NCI-H446 (cell line): ENCODE measurements at places on chromosomes 12 and 14.

GRCh38 chr14:29166507-29166906 is 399.9 kb downstream of the FOXG1 start:
- no peak for DNase-seq

DNA sequence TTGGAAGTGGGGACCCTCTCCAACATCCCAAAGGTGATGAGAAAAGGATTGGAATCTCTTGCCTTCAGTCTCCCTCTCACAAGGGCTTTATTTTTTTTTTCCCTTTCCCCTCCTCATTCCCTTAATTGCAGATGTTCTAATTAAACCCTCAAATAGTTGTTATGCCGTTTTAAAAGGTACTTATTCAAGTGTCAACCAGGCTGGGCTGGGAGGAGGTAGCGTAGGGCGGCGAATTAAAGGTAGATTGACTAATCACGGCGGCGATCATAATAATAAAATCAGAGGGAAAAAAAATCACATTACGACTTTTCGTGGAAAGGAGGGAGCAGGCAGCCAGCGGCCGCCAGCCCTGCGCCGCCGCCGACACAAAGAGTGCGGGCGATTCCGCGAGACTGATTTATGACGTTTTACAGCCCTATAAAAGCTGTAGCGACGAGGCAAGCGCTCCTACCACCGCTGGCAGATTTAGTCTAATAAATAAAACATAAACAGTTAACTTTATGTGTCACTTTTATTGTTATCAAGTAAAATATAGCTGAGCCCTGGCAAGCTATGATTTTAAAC is 1.7 kb upstream of the HOXC4 start:
- DNase-seq, result no peak

DNA sequence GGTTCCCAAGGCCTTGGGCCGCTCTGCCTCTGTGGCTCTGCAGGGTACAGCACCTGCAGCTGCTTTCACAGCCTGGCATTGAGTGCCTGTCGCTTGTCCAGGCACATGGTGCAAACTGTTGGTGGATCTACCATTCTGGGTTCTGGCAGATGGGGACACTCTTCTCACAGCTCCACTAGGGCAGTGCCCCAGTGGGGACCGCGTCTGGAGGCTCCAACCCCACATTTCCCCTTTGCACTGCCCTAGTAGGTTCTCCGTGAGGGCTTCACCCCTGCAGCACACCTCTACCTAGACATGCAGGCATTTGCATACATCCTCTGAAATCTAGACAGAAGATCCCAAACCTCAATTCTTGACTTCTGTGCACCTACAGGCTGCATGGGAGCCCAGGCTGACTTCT is 19.2 kb upstream of the ASPG start:
- no peak for DNase-seq

GRCh38 chr14:55911776-55912175 is 206.4 kb upstream of the PELI2 start:
- DNase-seq, result no peak

DNA sequence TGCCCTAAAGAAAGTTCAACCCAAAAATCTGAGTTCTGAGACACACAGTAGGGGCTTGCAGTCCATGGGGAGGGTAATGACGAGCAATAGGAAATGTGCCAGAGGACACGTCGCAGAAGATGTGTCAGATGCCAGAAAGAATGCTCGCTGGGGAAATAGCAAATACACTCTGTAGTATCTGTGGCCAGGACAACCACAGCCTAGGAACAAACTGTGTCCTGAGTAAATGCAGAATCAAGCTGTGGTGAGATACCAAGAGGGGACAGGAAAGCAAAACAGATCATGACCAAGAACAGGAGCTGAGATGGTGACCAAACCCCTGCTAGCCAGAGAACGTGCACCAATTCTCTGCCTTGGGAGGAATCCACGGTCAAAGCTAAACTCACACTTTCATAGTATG is 9.1 kb downstream of the CRACR2A start:
- no peak for DNase-seq

GRCh38 chr14:73393375-73393774 is 65.0 kb downstream of the NUMB start:
- DNase-seq, result no peak

DNA sequence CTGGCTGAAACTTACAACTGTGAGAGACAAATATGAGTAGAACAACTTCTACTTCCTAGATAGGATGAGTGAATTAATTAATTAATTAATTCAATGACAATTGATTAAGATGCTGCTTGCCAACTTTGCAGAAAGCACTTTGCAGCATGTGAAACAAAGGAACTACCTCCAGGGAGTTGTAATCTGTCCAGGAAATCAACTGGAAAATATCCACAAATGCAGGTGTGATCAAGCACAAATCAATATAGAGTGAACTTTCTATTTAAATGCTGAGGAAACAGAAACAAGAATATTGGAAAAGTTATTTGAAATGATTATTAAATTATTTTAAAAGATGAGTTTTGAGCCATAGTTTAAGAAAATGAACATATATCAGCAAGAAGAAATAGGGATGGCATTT is 163.9 kb upstream of the ARID2 start:
- DNase-seq, result no peak

- no peak for DNase-seq
Measured at GRCh38 chr14:69796797-69797500, at the start of gene SLC10A1. SLC10A1 (minus strand) TSS chr14:69797241; CDS start chr14:69797155, 86 bp downstream.

DNA sequence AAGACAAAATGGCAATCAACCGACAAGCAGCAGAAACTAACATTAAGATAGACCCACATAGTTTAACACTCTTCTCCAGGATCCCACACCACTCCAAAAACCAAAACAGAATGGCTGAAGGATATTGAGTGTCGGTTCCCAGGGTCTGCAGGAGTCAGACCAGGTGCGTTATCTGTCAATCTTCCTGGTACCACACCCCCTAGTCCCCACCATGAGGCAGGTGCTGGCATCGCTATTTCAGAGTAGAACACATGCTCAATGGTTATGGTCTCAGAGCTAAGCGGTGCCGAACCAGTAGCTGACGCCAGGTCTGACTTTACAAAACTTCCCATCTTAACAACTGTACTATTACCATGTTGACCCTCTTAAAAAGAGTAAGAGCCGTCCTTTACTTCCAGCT is 10.2 kb downstream of the STX2 start:
- no peak for DNase-seq

DNA sequence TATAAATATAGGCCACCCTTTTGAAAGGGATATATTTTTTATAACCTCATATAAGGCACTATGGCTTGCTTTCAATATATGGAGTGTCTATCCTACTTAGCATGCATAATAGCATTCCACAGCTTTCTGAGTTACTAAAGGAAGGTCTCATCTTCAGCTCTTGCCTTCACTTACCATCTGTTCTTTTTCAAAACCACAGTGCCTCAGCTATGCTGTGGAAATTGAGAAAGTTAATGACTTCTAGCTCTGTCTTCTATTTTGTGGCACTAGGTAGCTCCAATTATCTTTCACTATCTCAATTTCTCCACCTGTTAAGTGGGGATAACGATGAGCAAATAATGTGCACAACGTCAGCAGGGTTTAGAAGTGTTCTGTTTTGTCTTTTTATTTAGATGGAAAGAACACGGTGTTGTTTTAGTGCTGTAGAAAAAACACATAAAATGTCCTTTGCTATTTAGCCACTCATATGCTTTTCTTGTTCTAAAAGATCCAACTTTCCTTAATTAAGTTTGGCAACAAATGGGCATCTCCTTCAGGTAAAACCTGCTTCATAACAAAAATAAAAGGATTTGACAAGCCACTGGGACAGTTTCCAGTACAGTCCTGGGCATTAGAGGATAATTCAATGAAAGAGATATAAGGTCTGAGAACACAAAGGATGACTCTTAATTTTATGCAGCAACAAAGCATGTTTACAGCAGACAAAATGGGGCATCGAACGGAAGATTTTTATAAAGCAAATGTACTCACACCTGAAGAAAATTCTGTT is 462.0 kb upstream of the SYT1 start:
- DNase-seq, result no peak

- no peak for DNase-seq
Measured at GRCh38 chr12:123655420-123655819, 15.5 kb upstream of the TCTN2 start.

- DNase-seq, result no peak
Measured at GRCh38 chr12:42196723-42197603, 41.1 kb downstream of the YAF2 start.

- no peak for DNase-seq
Measured at GRCh38 chr12:2288875-2289274, 236.1 kb downstream of the CACNA1C start.

DNA sequence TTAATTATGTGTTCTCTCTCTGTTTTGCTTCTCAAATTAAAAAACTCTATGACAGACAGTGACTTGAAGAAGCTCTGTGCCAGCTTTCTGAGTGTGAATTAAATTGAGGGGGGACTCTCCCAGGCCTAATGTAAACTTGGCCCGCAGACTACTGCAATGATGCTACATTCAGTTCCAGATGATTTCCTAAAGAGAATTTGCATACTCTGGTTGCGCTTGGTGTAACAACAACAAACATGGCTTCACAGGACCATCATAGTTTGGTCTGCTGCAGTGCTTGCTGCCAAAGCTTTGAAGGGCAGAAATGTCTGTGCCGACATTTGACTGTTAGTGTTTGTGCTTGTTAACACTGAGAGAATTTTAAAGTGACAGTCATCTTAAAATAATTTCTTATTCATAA is 25.0 kb downstream of the CFAP54 start:
- DNase-seq, result peak; percentile 3

DNA sequence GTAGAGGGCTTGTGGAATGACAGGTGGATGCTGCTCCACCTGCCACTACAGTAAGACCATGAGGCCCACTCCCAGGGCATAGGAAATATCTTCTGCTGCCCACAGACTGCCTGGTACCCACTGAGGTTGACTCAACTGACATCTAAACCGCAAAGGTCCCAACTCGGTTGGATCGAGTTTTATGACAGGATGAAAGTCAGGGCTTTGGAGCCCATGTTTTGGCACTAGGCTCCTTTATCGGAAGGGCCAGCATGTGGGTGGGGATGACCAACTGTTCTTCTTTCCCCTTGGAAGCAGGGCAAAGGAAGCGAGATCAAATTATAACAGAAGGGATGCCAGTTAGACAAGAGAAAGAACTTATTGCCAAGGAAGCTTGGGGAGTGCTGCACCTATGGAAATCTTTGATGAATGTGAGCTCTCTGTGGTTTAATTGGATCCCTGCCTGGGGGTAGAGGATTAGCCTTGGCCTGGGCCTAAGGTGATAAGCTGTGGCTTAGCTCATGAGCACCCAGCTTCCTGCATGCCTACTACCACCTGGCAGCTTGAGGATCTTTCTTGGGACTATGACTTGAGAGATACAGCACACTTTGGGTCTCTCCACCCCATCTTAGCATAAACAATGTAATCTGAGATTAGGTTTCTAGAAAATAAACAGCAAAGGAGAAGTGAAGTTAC is 121.8 kb downstream of the KCNA5 start:
- DNase-seq, result no peak

DNA sequence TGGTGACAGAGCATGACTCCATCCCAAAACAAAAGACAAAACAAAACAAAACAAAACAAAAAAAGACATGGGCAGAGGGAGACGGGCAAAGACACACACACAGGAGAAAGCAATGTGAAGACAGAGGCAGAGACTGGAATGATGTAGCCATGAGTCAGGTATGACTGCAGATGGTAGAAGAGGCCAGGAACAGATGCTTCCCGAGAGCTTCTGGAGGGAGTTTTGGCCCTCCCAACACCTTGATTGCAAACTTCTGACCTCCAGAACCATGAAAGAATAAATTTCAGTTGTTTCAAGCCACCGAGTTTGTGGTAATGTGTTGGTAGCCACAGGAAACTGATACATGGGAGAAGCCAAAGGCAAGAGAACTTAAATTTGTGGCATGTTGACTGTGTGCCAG is 27.1 kb downstream of the VWF start:
- no peak for DNase-seq

GRCh38 chr12:114245555-114245954 is 160.4 kb downstream of the TBX5 start:
- DNase-seq, result no peak

- peak; percentile 63 for DNase-seq
Measured at GRCh38 chr14:24307575-24308341, at the start of gene CIDEB. CIDEB (minus strand) TSS chr14:24307977; CDS start chr14:24307858, 119 bp downstream.

DNA sequence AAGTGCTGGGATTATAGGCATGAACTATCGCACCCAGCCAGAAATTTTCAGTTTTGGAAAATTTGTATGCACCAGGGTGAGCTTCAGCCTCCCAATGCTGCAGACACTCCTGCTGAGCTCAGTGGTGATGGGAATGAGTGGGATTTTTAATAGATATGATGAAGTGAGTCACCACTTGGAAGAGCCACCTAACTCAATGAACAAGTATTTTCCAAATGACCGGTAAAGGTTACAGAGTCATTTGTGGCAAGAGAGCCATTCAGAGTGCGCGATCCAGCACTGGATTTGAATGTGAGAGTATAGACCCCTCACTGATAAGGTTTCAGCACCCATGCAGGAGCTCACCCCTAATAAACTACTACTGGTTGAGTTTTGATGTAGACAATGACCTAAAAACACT is 100.7 kb downstream of the PPP2R5C start:
- no peak for DNase-seq

DNA sequence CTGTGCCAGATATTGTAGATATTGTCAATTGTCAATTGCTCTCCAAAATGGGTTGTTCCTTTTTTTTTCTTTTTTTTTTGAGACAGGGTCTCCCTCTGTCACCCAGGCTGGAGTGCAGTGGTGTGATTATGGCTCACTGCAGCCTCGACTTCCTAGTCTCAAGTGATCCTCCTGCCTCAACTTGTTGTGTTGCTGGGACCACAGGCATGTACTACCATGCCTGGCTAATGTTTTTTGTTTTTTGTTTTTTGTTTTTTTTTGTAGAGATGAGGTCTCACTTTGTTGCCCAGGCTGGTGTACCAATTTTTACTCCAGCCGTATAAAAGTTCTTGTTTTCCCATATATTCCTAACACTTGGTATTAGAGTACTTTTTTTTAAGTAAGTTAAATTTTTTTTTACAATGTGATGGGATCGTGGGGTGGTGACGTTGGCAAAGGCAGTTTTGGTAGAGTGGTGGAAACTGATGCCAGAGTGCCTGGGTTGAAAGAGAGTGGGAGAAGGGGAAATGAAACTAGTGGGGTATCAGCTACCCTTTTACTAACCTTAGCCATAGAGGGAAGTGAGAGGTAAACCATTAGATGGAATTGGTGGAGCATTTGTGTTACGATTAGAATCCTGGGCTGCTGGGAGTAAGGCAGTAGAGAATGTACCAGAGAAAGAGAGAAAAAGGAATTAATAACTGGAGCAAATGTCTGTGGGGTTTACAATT is 33.0 kb upstream of the CFAP54 start:
- no peak for DNase-seq

- no peak for DNase-seq
Measured at GRCh38 chr14:61608245-61609165, 86.8 kb upstream of the HIF1A start.

- DNase-seq, result no peak
Measured at GRCh38 chr14:69699748-69700303, 67.1 kb upstream of the SRSF5 start.
